ENCODE measurements at places on chromosomes 5 and 9.

- no peak for DNase-seq
These were observed 72.4 kb downstream of the PARP8 start for GRCh38 chr5:50738864-50739263.

DNA sequence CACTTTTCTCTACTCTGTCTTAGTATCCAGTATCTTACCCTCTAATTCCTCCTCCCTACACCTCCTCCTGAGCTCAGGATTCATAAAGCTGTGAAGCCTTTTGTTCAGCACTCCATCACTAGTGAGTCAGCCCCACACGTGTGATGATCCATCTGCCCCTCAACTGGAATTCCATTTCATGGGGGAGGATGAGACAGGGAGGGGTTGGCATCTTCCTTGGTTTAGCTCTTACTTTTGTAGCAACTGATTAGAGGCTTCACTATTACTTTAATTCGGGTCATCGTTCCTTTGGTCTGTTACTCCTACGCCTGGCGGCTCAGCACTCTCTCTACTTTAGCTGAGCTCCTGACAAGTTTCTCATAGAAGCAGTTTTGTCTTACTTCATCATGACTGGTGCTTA is 11.8 kb downstream of the BTNL8 start:
- no peak for DNase-seq

DNA sequence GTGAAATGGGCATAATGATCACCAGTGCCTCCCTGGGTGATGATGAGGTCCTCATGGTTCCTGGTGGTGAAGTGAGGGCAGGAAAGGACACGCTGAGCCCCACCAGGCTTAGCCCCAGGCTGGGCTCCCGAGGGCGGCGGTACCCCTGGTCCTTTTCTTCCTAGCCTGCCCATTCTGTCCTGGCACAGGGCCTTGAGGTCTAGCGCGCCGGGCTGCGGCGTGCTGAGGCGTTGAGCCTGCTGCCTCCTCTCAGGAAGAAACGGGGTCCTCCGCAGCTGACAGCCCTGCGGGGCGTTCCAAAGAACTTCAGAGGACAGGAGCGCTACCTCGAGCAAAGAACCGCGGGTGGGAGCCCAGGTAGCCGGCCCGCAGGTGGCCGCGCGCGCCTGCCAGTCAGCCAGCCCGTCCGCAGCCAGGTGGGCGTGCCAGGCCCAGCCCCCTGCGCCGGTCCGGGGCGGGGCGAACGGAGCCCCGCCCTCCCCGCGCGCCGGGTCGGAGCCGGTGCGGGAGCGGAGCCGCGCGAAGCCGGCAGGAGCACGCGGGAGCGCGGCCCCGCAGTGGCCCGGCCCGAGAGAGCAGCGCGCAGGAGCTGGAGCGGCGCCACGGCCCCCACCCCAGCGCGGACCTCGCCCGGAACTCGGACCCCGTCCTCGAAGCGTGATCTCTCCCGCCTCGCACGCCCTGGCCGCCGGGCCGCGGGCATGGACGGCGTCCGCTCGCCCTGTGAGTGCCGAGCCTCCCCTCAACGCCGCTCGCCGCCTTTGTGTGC is at the start of gene WNK2:
TSS of gene WNK2 (plus strand) at position 477 of the 769 bp plus-strand sequence. CDS start 791 bp downstream, outside the sequence.
- DNase-seq = no peak

GRCh38 chr9:108565651-108566378 is 290.0 kb downstream of the ACTL7B start:
- peak; percentile 81 for DNase-seq
